ENCODE measurements at places on chromosomes 7 and 10. TPM values are rescaled to one million over a fixed set of nuclear protein-coding genes. Genes with fewer than 3 reads are reported as not detected.

PHYHIPL gene
- total RNA-seq, result 24.3 TPM

DNA sequence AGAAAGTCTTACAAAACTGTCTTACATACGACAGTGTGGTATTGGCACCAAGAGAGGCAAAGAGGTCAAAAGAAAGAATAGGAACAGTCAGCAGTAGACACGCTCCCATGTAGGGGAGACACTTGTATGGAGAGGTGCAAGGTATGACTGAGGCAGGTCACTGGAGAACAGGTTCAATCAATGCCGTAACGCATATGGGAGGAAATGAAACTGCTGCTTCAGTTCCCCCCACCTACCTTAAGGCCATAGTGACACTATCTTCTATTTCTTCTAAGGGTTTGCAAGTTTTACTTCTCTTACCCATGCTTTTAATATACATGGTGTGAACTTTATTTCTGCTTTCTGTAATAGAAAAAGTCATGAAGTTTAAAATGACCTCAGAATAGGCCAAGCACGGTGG lies 5.5 kb upstream of the PITRM1 start:
- no peak overlapping the region for H3K4me3 ChIP-seq
- no peak for DNase-seq
- H3K36me3 ChIP-seq, result no peaks in the 10 kb centered on the region
- H3K27me3 ChIP-seq, result no peaks in the 10 kb centered on the region

DNA sequence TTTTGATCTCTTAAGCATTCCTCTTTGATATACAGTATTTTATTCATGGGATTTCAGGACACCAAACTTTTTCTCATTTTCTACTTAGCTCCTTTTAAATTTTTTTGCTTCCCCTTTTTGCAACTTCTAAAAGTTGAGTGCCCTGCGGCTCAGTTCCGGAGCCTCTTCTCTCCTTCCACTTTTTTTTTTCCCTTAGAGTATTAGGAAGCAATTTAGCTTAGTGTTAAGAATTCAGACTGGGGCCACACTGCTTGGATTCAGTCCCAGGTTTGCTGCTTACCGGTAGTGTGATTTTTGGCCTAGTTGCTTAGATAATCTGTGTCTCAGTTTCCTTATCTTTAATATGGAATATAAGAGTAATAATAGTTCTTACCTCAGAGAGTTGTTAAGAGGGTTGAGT lies 3.4 kb downstream of the STAM start:
- peaks cover 21% of the 10 kb centered on the region for H3K4me1 ChIP-seq
- H3K27me3 ChIP-seq, result no peaks in the 10 kb centered on the region
- DNase-seq, result no peak
- no peaks in the 10 kb centered on the region for H3K36me3 ChIP-seq

DNA sequence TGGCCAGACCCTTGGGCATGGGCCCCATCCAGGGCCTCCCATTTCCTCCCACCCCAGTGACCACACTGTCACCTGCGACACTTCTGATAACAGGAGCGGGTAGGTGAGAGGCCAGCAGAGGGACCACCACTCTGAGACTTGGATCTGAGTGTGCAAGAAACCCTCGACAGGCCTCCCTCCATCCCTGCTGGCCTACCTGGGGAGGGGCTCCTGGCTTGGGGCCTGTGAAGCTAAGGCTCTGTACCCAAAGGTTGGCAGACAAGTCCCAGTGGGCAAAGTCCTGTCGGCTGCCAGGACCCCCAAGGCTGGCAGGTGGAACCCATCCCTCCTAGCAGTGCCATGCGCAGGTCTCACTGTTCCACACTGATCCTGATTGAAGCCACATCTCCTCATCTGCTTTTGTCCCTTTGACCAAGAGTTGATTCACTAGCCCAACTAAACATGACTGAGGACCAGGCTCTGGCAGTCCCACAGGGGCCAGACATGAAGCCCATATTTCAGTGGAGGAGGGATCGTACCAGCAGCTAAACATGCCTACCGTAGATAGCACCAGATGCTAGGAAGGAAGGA lies 1.2 kb upstream of the PGAM2 start:
- DNase-seq, result no peak
- no peaks in the 10 kb centered on the region for H3K36me3 ChIP-seq
- no peak overlapping the region for H3K27ac ChIP-seq
- H3K27me3 ChIP-seq, result no peaks in the 10 kb centered on the region
- H3K4me1 ChIP-seq, result peaks cover 22% of the 10 kb centered on the region

DNA sequence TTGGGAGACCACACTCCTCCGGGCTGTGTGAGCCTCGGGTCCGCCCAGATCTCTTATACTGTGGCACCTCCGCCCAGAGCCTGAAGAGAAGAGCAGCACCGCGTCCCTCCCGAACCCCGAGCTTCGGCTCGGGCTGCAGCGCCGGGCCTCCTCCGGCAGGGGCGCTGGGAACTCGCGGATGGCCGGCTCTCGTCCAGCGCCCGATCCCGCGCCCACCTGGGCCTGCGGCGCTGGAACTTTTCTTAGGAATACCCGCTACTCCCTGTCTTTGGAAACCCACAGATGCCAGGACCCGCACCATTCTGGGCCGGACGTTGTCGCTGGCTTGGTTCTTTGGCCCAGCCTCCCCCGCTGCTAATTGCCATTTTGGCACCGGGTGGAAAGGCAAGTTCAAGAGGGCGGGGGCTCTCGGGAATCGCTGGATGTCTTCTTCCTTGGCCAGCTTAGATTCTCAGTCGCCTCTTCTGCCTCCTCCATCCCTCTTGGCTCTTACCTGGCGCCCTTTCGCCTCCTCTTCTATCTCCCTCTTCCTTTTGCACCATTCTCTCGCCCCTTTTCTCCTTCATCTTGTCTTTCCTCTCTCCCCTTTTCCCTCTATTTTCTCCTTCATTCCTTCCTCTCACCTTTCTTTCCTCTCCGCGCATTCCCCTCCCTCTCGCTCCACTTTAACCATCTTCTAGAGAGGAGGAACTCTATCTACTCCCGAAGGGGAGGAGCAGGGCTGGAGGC lies 2.1 kb upstream of the SORCS3 start:
- H3K27me3 ChIP-seq, result no peaks in the 10 kb centered on the region
- no peak overlapping the region for H3K27ac ChIP-seq
- H3K4me3 ChIP-seq, result peak overlapping the region; percentile 43

GRCh38 chr7:127251036-127251464 lies 1.7 kb downstream of the GRM8 start:
- H3K27me3 ChIP-seq, result no peaks in the 10 kb centered on the region
- H3K4me1 ChIP-seq, result peaks cover 7% of the 10 kb centered on the region
- no peak for DNase-seq
- no peak overlapping the region for H3K4me3 ChIP-seq

DNA sequence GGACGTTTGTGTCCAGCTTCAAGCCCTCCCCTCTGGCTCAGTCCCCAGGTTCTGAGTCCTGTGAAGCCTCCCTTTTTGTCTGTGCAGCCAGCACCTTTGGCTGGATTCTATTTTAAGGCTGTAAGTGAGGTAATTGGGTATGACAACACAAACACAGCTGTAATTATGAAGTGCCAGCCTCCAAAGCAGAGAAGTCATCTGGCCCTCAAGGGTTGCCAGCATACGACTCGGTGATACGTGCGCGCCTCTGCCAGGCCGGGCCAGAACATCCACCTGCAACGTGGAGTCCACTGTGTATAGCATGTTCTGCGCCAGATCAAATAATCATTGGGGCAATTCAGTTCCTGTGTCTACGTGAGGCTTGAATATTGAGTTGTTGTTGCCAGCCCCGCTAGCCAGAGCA lies 6.7 kb upstream of the FAM180A start:
- no peak overlapping the region for H3K4me3 ChIP-seq
- no peaks in the 10 kb centered on the region for H3K36me3 ChIP-seq
- H3K27me3 ChIP-seq, result no peaks in the 10 kb centered on the region
- peak; percentile 46 for DNase-seq

- DNase-seq, result no peak
- no peaks in the 10 kb centered on the region for H3K27me3 ChIP-seq
- no peak overlapping the region for H3K4me3 ChIP-seq
- H3K36me3 ChIP-seq, result no peaks in the 10 kb centered on the region
- no peak overlapping the region for H3K27ac ChIP-seq
Observed at GRCh38 chr10:77168161-77168560, 469.4 kb downstream of the KCNMA1 start.

DNA sequence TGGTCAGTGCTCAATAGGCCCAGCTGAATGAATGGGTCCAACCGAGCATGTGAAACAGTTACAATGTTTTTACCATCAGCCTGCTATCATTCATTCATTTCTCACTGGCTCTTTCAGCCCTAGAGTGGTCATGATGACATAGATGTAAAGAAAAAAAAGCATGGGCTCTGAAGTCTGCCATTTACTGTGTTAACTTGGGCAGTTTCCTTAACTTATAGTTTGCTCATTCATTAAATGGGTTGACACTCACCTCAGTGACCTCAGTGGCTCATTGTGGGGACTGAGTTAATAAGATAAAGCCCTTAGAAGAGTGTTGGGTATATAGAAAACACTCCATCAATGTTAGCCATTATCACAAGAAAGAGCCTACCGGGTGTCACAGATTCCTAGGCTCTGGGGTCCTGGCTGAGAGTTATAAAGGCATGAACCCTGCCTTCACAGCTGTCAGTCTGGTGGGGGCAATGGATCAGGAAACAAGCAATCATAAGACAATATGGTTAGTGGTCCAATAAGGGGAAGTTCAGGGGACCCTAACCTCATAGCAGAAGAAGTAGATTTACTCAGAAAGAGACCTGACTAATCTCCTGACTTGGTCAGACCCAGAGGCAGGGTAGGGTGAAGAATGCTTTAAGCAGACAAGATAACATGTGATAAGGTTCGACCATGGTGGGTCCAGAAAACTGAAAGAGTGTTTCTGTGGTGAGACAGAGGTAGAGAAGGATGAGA lies 29.7 kb upstream of the GPAM start:
- no peak for DNase-seq
- peaks cover 19% of the 10 kb centered on the region for H3K4me1 ChIP-seq
- H3K4me3 ChIP-seq, result no peak overlapping the region
- H3K36me3 ChIP-seq, result no peaks in the 10 kb centered on the region
- H3K27ac ChIP-seq, result no peak overlapping the region
- no peaks in the 10 kb centered on the region for H3K27me3 ChIP-seq

- no peak overlapping the region for H3K4me3 ChIP-seq
- no peaks in the 10 kb centered on the region for H3K27me3 ChIP-seq
- no peaks in the 10 kb centered on the region for H3K36me3 ChIP-seq
Observed at GRCh38 chr10:56633876-56634452, 272.9 kb upstream of the ZWINT start.

DNA sequence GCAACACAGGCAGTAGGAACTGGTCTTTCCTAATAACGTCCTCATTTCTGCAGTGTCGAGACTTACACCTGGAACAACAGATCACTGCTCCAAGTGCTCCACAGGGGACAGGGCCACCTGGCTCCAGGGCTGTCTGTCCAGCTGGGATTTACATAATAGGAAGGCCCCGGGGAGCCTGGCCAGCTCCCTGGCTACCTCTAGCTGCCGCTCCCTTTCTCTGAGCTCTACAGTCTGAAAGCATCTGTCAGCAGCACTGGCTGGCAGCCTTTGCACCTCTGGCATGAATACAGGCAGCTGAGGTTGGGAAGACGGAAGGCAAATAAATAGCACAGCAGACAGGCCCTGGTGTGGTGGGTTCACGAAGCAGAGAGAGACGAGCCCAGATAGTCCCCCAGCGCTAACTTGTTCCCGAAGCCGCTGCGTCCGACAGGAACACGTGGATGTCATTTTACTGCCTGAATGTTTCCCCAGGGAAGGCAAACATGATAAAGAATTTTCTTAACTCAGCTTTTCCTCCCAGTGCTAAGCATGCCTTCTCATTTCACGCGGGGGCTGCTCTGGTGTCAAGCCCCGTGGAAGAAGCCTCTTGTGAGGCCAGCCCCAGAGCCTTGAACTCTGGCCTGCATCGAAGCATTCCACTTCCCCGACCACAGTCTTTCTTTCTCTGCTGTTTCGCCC lies 105.4 kb downstream of the ITIH5 start:
- no peak overlapping the region for H3K27ac ChIP-seq
- peak; percentile 49 for DNase-seq
- no peak overlapping the region for H3K4me3 ChIP-seq
- H3K4me1 ChIP-seq, result peaks cover 18% of the 10 kb centered on the region

GRCh38 chr10:118569882-118570252 lies 25.6 kb downstream of the PRLHR start:
- H3K27me3 ChIP-seq, result no peaks in the 10 kb centered on the region
- peaks cover 14% of the 10 kb centered on the region for H3K4me1 ChIP-seq
- no peak overlapping the region for H3K27ac ChIP-seq
- no peak overlapping the region for H3K4me3 ChIP-seq
- DNase-seq, result no peak
- no peaks in the 10 kb centered on the region for H3K36me3 ChIP-seq

DNA sequence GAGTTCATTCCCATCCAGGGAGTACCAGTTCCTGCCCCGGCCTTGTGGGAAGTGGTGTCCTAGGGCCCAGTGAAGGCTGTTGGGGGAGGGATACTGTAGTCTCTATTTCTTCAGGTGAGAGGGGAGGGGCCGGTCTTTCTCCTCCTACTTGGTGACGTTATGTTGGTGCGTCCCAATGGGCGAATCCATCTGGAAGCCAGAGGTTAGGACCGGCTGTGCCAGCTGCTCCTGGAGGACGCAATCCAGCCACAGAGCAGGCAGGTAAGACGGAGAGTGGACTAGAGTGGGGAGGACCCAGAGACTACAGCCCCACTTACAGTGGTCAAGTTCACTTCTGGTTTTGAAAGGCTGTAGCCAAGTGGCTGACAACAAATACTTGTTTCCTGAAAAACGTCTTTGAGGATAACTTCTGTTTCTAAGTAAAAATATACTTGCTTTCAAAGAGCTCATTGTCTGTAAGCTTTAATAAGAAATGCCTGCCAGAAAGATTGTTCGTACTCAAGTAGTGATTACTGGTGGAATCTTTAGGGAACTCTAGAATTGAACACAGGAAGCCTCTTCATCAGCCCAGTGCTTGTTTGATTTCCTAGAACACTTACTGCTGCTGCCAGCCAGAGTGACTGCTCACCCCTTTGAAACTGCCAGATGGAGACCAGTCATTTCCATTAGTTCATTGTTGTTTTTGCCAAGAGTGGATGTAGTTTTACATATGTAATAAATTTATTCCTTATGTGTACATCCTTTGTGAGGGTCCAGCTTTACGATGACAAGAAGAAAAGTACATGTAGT lies 25.4 kb downstream of the RBM33 start:
- H3K4me3 ChIP-seq, result no peak overlapping the region
- no peak for DNase-seq
- no peaks in the 10 kb centered on the region for H3K27me3 ChIP-seq
- H3K27ac ChIP-seq, result no peak overlapping the region
